ENCODE measurements at places on chromosomes 12 and 14. TPM values are rescaled to one million over a fixed set of nuclear protein-coding genes. Genes with fewer than 3 reads are reported as not detected.

DNA sequence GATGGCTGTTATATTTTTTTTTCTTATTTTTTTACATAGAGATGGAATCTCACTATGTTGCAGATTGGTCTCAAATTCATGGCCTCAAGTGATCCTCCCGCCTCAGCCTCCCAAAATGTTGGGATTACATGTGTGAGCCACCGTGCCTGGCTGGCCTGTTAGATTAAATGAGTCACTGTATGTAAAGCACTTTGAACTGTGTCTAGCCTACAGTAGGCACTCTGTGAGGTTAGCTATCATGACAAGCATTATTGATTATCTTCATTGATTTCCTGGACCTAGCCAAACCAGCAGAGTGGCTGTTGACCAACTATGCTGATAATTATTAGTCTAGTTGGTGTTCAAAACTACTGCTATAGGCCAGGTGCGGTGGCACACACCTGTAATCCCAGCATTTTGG lies 42.6 kb downstream of the ARF6 start:
- no peaks in the 10 kb centered on the region for H3K36me3 ChIP-seq
- no peaks in the 10 kb centered on the region for H3K27me3 ChIP-seq
- no peak overlapping the region for H3K27ac ChIP-seq
- H3K4me3 ChIP-seq, result no peak overlapping the region
- H3K4me1 ChIP-seq, result peaks cover 41% of the 10 kb centered on the region

DNA sequence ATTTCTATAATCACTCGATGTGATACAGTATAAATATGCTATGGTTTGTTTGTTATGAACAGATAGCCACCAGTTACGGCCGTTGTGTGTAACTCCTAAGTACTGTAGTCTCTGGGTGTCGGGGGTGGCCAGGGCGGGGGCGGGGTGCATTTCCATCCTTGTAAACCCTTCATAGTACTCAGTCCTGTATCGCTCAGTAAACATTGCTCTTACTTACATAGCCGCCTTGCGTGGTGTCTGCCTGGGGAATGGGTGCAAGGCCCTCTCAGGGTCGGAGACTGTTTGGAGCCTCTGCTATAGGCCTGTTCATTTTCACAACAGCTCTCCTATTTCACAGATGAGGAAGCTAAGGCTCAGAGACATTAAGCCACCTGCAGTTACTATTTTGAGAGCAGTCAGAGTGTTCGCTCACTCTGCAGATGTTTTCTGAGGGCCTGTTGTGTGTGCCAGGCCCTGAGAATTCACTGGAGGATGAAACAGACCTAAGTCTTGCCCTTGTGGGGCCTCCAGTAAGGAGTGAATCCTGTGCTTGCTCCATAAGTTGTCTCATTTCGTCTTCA lies 42.5 kb downstream of the JDP2 start:
- DNase-seq, result no peak
- no peaks in the 10 kb centered on the region for H3K27me3 ChIP-seq
- H3K27ac ChIP-seq, result no peak overlapping the region
- H3K4me3 ChIP-seq, result no peak overlapping the region
- peaks cover 44% of the 10 kb centered on the region for H3K36me3 ChIP-seq
- H3K4me1 ChIP-seq, result no peaks in the 10 kb centered on the region

DNA sequence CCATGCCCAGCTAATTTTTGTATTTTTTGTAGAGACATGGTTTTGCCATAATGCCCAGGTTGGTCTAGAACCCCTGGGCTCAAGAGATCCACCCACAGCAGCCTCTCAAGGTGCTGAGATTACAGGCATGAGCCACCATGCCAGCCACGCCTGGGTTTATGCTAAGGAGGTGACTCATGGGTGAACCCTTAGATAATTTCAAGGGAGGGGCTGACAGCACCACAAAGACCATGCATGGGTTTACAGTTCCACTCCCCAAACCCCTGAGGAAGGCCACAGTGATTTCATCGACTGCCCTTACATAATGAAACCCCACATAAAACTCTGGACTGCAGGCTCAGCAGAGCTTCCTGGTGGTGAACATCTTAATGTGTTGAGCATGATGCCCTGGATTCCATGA lies 33.7 kb downstream of the TMEM132D start:
- peaks cover 3% of the 10 kb centered on the region for H3K27me3 ChIP-seq
- no peaks in the 10 kb centered on the region for H3K4me1 ChIP-seq
- no peaks in the 10 kb centered on the region for H3K36me3 ChIP-seq

DNA sequence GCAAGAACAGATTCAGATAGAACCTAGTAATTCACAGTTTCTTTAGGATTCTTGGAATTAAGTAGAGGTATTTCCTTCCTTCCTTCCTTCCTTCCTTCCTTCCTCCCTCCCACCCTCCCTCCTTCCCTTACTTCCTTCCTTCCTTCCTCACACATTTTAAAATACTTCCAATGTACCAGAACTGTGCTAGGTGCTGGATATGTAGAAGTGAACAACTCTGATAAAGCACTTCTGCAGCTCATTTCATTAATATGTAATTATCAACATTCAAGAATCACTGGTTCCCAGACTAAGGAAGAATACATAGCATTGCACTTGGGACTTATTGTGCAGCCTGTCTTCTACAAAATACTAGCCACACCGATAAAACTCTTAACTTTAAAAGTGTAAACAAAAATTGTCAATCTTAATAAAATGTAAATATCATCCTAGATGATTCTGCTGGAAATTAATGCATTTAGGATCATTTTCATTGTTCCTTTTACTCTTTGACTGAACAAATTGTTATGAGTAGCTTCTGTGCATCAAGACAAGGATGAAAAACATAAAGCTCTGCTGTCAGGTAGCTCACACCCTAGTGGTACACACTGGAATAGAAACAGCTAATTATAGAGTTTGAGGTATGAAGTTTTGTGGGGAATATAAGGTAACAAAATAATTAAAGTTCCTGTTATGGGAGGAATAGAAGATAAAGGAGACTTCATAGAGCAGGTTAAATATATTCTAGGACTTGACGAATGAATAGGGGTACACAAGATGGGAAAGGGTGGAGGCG lies 99.9 kb upstream of the MYF6 start:
- H3K27me3 ChIP-seq, result no peaks in the 10 kb centered on the region
- no peak for DNase-seq
- H3K4me3 ChIP-seq, result no peak overlapping the region
- no peak overlapping the region for H3K27ac ChIP-seq

- no peaks in the 10 kb centered on the region for H3K36me3 ChIP-seq
- H3K27me3 ChIP-seq, result no peaks in the 10 kb centered on the region
- H3K4me3 ChIP-seq, result no peak overlapping the region
- DNase-seq, result peak; percentile 16
Observed at GRCh38 chr14:48398675-48399282, 723.4 kb upstream of the MDGA2 start.

DNA sequence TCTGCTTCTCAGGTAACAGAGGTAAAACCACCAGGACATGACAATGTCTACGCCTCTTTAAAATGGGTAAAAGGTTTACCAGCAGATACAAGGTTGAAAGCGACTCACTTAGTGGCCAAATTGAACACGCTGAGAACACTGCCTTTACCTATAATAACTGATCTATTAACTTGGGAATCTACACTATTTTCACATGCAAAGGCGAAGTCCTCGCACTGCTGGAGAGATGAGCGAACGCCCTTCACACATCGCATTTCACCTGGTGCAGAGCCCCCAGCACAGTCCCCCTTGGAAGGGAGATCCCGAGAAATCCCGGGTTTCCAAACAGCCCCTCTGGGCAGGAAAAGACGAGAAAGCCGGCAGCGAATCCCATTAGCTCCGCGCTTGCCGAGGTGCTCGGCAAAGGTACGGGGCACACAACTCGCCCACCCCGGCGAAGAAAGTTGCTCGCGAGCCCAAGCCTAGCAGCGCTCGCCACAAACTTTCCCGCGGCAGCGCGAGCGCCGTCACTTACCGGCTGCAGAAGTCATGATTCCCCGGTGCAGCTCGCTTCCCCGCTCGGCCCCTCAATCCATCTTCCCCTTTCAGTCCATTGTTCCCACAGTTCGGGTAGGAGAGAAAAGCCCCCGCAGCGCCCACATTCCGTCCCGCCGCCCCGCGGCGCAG lies 423 bp downstream of the FGD6 start:
- H3K27ac ChIP-seq, result peak overlapping the region; percentile 85
- H3K36me3 ChIP-seq, result no peaks in the 10 kb centered on the region
- H3K4me1 ChIP-seq, result peaks cover 40% of the 10 kb centered on the region
- H3K27me3 ChIP-seq, result no peaks in the 10 kb centered on the region
- peak; percentile 27 for DNase-seq

DNA sequence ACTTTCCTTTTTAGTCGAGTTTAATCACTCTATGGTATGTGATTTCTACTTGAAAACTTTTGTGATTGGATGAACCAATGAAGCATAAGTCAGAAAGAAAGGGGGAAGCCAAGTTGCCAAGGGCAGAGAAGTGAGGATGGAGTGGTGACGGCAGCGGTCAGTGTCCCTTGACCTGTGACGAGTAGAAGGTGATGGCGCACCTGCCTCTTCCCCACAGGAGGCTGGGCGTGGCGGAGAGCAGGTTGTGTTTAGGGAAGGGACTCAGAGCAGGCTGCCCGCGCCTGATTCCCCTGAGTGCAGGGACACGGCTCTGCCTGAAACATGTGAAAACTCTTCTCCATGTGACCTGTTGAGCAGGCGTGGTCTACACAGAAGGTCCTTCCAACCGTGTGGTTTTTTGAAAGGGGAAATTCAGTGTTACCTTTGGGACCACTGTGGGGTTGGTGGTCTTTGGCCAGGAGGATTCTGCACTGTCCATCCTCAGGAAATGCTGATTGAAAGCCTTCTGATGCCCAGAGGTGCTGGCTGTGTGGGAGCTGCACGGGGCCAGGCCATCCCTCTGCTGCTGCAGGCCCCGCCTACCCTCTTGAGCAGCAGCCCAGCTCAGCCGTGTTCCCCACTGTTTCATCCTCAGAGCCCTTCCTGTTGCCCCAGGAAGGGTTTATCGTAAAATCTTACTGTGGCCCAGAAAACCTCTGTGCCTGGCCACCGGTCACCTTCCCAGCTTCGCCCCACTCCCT lies 23.5 kb upstream of the AMN start:
- peaks cover 19% of the 10 kb centered on the region for H3K4me1 ChIP-seq
- H3K27me3 ChIP-seq, result no peaks in the 10 kb centered on the region
- peaks cover 7% of the 10 kb centered on the region for H3K36me3 ChIP-seq
- no peak overlapping the region for H3K27ac ChIP-seq
- DNase-seq, result no peak

GRCh38 chr14:67919259-67920032 lies 99.9 kb downstream of the RAD51B start:
- no peak for DNase-seq
- no peaks in the 10 kb centered on the region for H3K4me1 ChIP-seq
- H3K27ac ChIP-seq, result no peak overlapping the region
- no peak overlapping the region for H3K4me3 ChIP-seq
- H3K36me3 ChIP-seq, result no peaks in the 10 kb centered on the region
- H3K27me3 ChIP-seq, result no peaks in the 10 kb centered on the region

- H3K36me3 ChIP-seq, result no peaks in the 10 kb centered on the region
- DNase-seq, result peak; percentile 100
- no peaks in the 10 kb centered on the region for H3K27me3 ChIP-seq
- peak within 1 kb of the TSS; percentile 84 for H3K4me3 ChIP-seq
- H3K4me1 ChIP-seq, result peaks cover 34% of the 10 kb centered on the region
Observed at GRCh38 chr14:44961554-44962333, at the start of the genes KLHL28 and TOGARAM1. KLHL28 (minus strand) TSS chr14:44961947; CDS start chr14:44945928, 16,019 bp downstream. TOGARAM1 (plus strand) TSS chr14:44962190; CDS start chr14:44962422, 232 bp downstream.

The GPR132 gene
- not detected for total RNA-seq

The CLEC4C gene
- not detected for total RNA-seq

The KIF26A gene
- not detected for total RNA-seq

The TMEM63C gene
- 0.27 TPM for total RNA-seq

Measured in HepG2 (cell line).